Glutamatergic neuron (in vitro differentiated cells): ENCODE measurements at places on chromosomes 4 and X. TPM values are rescaled to one million over a fixed set of nuclear protein-coding genes. Genes with fewer than 3 reads are reported as not detected.
A peak's percentile ranks its signal among the peaks of the same experiment; 100 is the strongest.

The PDE5A gene
- total RNA-seq: 3.2 TPM

The MAGEA2B gene
- total RNA-seq: 10.6 TPM

The F8A3 gene
- total RNA-seq: not detected

The PCYT1B gene
- total RNA-seq: 19.5 TPM

DNA sequence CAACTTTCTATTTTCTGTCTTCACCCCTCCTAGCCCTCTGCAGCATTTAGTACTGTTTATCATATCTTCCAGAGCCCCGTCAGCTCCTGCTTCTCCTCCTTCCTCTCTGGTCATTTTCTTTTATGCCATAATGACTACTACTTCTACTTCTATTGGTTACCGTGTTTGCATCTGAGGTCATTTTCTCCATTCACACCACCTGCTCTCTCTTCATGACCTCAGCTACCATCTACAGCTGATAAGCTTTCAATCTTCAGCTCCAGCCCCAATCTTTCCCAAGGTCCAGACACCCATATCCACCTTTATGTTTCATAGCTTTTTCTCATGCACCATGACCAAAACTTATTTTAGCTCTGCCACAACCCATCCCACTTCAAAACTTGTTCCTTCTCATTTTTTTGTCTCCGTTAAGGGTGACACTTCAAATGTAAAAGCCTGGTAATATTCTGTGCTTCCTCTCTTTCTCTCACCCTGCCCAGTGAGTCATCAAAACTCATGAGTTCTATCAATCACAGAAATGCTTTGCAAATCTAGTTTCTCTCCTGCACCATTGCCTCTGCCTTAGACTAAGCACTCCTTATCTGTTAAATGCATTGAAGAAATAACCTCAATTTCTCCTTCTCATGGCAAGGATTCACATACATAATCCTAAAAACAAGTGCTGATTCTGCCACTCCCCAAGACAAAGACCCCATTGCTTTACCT, 71.3 kb upstream of the IQCM start:
- DNase-seq: no peak
- H3K27ac ChIP-seq: no peak overlapping the region
- H3K4me3 ChIP-seq: no peak overlapping the region

DNA sequence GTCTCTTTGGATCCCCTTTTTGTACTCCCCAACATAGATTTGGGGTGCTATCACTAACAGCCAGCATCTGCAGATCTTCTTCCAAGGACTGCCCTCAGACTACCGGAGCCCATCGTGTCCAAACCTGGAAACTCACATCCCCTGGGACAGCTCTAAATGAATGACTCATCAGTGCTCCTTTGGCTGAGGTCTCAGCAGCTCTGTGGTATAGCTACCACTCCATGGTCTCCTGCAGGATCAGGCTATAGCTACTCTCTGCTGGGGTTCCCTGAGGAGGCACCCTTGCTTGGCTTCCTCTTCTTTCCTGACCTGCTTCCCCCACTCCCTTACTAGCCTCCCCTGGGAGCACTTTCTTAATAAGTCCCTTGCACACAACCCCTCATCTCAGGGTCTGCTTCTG, 97.5 kb upstream of the PRPS2 start:
- H3K4me3 ChIP-seq: no peak overlapping the region
- no peaks in the 10 kb centered on the region for H3K36me3 ChIP-seq

- peaks cover 4% of the 10 kb centered on the region for H3K27me3 ChIP-seq
- DNase-seq: peak; percentile 58
- H3K36me3 ChIP-seq: no peaks in the 10 kb centered on the region
- no peak within 1 kb of the TSS for H3K27ac ChIP-seq
These were observed at the start of gene HPGD for GRCh38 chr4:174522183-174523024. Gene HPGD (minus strand): TSS chr4:174522488. CDS start chr4:174522451, 37 bp downstream.

- H3K4me3 ChIP-seq: no peak within 1 kb of the TSS
- H3K36me3 ChIP-seq: no peaks in the 10 kb centered on the region
- peaks cover 1% of the 10 kb centered on the region for H3K4me1 ChIP-seq
These were observed at the start of gene PHEX for GRCh38 chrX:22032084-22032483. Gene PHEX (plus strand): TSS chrX:22032325. CDS start chrX:22033006, 681 bp downstream.

GRCh38 chrX:3136161-3136961, 95.1 kb downstream of the ARSF start:
- H3K36me3 ChIP-seq: no peaks in the 10 kb centered on the region
- no peak for DNase-seq
- H3K4me1 ChIP-seq: peaks cover 5% of the 10 kb centered on the region
- H3K4me3 ChIP-seq: no peak overlapping the region
- no peak overlapping the region for H3K27ac ChIP-seq

GRCh38 chrX:132400706-132401105, 88.1 kb downstream of the MBNL3 start:
- H3K4me1 ChIP-seq: no peaks in the 10 kb centered on the region
- H3K4me3 ChIP-seq: no peak overlapping the region
- no peak overlapping the region for H3K27ac ChIP-seq
- DNase-seq: no peak
- H3K27me3 ChIP-seq: no peaks in the 10 kb centered on the region
